ENCODE measurements at places on chromosomes 1 and 21.

DNA sequence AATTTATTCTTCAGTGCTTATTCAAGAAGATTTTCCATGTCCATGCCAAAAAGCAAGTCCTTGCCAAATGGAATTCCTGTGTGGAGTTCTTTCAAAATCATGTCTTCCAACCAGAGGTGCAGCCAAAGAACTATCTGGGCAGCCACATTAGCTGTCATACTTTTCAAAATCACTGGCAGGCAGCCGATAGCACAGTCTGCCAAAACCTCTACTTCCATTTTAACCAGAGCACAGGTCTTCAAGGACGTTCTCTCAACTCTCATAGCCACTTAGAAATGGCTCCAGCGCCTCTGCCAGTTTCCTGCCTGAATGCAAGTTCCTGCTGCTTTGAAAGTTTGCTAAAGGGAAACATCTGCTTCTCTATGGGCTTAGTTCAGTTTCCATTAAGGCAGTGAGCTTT is 975.7 kb upstream of the ADGRL4 start:
- no peak for DNase-seq

- DNase-seq, result no peak
Observed at GRCh38 chr1:162548170-162548569, 13.4 kb upstream of the UAP1 start.

- DNase-seq, result peak; percentile 59
Observed at GRCh38 chr1:236395947-236396664, 2.0 kb downstream of the EDARADD start.

DNA sequence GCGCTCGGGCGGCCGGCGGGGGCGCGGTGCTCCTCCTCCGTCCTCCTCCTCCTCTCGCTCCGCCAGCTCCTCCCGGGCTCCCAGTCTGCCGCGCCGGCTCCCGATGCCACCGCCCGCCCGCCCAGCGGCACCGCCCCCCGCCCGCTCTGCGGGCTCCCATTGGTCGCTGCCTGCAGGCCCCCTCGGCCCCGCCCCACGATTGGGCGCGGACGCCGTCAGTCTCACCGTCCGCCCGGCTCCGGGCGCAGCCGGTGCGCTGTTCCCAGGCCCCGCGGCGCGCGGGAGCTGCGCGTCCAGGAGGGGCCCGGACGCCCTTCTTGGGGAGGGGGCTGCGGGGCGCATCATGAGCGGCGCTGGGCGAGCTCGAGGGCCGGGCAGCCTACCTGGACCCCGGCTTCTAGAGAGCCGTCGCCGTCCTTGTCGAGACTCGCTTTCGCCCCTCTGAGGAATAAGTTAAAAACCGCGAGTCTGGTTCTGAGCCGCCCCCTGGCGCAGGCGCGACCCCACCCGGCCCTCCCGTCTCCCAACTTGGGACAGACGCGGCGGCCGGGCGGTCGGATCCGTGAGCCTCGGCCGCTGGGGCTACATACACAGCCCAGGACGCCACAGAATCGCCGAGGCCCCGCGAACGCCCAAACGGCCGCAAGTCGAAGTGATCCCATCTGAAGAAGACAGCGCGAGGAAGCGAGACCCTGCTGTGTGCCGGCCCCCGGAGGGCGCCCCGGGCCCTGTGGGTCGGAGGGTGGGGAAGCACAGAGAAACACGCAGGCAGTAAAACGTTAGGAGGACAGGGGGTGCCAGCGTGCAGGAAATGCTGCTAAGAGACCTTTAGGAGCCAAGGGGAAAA is at the start of gene SIPA1L2:
Gene SIPA1L2, minus strand, starts transcription at position 87 of the 847 bp plus-strand sequence. CDS start 114,794 bp downstream, outside the sequence.
- peak; percentile 92 for DNase-seq

DNA sequence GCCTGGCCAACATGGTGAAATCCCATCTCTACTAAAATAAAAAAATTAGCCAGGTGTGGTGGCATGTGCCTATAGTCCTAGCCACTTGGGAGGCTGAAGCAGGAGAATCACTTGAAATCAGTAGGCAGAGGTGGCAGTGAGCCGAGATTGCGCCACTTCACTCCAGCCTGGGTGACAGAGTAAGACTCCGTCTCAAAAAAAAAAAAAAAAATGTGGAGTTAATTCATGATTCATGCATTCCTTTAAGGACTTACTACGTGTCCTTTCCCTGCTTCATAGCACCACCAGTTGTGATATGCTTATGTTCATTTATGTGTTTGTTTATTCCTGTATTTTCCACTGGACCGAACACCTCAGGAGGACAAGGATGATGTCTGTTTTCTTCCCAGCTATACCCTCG is 12.7 kb upstream of the PRELP start:
- DNase-seq, result no peak

- no peak for DNase-seq
Observed at GRCh38 chr1:243946253-243946652, 96.2 kb upstream of the AKT3 start.

Data from activated CD8-positive, alpha-beta memory T cell treated with anti-CD3 and anti-CD28 coated beads, Interleukin-2, amount 50 U/mL, for 48 hours (primary cell).